ENCODE measurements at places on chromosomes 4 and X.

- no peak for DNase-seq
Observed at GRCh38 chrX:15718283-15718970, 19.6 kb upstream of the CA5B start.

GRCh38 chrX:69626129-69626528 lies 10.2 kb downstream of the EDA start:
- no peak for DNase-seq

- DNase-seq, result no peak
Observed at GRCh38 chr4:67694662-67695061, 6.3 kb downstream of the UBA6 start.

GRCh38 chr4:151948351-151949016 lies 187.7 kb upstream of the GATB start:
- DNase-seq, result no peak

GRCh38 chr4:65450899-65451298 lies 219.4 kb downstream of the EPHA5 start:
- DNase-seq, result no peak

DNA sequence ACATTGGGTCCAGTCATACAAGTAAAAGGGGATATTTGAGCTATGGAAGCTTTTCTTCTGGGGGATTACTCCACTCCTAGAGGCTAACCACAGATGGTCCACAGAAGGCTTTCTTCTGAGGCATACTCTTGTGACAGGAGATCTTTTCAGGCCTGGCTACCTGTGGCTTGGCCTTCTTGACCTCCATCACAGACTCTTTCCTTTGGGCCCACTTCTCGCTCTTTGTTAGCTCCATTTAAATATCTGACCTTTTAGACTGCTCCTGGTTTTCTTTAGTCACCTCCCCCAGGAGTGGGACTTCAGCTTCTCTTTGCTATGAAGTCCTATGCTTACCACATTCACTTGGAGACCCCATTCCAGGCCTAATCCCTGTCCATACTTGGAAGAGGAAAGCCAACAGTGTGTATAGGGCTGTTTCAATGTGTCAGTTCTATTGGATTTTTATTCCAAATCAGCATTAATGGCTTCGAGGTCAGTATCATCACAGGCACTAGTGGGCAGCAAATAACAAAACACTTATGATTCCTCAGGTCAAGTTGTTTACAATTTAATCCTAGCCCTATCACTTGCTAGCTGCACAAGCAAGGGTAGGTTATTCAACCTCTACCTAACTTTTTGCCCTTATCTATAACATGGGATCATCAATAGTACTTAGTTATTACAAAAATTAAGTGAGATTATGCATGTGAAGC lies 26.3 kb downstream of the GPC3 start:
- DNase-seq, result no peak

DNA sequence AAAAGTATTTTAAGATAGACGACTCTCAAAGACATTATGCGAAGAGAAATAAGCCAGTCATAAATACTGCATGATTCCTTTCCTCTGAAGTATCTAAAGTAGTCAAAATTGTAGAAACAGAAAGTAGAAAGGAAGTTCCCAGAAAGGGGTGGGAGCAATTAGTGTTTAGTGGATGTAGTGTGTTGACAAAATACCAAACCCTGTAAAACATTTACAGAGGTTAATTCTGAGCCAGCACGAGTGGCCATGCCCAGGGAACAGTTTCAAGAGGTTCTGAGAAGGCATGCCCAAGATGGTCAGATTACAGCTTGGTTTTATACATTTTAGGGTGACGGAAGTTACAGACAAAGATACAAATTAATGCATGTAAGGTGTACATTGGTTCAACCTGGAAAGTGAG lies 34.4 kb upstream of the SLC25A4 start:
- DNase-seq, result no peak

DNA sequence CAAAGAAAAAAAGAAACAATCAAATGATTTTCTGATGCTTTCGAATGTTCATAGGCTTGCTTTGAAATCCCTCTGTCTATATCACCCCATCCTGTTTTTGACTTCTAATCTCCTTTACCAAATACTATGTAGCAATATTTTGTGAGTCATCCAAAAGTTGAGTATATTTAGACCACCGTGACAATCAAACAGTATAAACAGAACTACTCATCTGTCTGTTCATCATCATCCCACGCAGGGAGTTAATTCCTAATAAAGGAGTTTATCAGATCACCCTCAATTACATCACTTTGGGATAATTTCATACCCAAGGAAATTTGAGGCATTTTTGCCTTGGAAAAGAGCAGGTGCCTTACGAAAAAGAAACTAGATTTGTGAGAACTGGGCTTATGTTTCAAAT lies 212.9 kb downstream of the CBR4 start:
- DNase-seq, result no peak

GRCh38 chr4:113385281-113385899 lies 335.9 kb downstream of the ANK2 start:
- no peak for DNase-seq

DNA sequence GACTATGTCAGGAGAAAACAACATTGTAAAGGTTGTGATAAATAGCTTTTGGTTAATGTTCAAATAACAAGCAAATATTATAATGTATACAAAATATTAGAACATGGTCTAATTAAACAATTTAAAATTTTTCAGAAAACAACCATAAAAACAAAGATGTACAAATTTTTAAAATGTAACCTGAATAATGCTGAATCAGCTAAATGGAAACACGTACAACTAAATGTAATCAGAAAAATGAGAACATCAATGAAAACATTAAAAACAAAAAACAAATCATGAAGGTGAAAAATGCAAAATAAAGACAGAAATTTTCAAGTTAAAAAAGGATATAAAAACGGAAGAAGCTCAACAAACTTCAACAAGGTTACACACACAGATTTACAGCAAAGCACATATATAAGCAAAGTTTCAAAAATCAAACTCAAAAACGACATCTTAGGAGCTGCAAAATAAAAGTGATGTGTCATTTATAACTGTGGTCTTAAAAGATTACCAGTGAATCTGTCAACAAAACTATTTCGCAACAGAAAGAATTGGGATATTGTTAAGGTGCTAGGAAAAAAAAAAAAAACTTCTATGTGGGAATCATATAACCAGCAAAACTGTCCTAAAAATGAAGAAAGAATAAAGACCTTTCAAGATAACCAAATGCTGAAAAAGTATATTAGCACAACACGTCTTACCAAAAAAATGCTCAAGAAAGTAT lies 31.8 kb downstream of the ZNF732 start:
- DNase-seq, result no peak

DNA sequence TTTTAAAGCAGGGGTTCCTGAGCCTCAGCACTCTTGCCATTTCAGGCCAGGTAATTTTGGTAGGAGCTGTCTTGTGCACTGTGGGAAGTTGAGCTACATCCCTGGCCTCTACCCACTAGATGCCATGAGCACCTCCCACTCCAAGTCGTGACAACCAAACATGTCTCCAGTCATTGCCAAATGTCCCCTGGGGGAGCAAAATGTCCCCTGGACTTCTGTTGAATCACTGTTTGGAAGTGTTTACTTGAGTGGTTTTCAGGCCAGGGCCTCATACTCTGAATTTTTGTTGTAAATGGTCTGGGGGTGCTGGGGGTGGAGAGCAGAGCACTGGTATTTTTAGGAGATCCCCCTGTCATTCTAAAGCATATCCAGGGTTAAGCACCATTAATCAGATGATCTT lies 3.2 kb downstream of the PDK3 start:
- no peak for DNase-seq

GRCh38 chrX:9866633-9867032 lies 80.4 kb downstream of the SHROOM2 start:
- DNase-seq, result no peak

- peak; percentile 25 for DNase-seq
Observed at GRCh38 chr4:55854129-55854528, 681 bp downstream of the EXOC1 start.

DNA sequence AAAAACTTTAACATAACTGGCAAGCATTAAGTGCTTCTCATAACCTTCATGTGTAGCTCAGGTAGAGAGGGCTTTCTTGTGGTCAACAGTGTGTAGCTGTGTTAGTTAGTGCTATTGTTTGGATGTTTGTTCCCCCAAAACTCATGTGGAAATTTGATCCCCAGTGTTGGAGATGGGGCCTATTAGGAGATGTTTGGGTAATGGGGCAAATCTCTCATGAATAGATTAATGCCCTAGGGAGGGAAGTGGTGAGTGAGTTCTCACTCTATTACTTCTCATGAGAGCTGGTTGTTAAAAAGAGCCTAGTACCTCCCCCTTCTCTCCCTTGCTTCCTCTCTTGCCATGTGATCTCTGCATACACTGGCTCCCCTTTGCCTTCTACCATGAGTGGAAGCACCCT lies 16.5 kb upstream of the SLC25A43 start:
- DNase-seq, result no peak

DNA sequence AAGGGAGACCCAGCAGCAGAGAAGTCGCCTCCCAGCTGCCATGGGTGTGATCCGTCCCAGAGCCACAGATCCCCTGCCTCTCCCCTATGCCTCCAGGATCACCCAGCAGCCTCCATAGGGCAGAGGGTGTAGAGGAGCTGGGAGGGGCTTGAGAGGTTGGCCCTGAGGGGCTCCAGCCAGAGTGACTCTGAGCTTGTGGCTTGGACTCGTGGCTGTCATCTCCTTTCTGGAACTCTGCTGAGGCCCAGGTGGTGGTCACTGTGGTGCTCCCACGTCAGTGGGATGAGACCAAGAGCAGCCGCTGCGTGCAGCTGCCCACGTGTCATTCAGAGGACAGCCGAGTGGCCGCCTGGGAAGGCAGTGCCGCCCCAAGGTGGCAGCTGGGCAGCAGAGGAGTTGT lies 4.2 kb downstream of the TACC3 start:
- DNase-seq, result no peak

DNA sequence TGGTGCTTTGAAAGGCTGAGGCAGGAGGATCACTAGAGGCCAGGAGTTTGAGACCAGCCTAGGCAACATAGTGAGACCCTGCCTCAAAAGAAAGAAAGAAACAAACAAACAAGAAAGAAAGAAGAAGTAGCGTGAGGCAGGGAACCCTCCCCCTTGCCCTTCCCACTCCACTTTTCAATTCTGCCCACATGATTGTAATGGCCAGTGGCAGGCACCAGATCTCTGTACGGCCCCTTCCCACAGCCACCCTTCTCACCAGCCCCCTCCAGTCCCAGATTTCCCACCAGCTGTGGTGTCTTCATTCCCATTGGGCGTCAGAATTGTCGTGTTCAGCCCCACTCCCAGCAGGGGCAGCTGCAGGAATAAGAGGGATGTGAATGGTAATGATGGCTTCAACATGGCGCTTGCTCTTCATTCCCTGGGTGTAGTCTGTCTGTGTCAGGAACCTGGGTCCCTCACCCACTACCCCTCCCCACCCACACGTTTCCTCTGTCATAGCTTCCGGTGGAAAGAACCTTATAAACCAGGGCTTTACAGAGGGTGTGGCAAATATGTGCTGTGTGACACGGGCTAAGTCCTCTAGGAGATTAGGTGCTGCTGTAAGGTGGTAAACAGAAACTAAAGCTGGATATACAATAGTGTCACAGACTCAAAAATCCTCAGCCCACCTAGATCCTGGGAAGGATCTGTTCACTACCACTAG lies at the start of gene IL2RG:
Gene IL2RG (minus strand): TSS at position 437 of the 703 bp plus-strand sequence. CDS start 38 bp downstream, at position 399.
- DNase-seq, result no peak

GRCh38 chr4:48248559-48248953 lies 21.1 kb downstream of the TEC start:
- DNase-seq, result no peak

DNA sequence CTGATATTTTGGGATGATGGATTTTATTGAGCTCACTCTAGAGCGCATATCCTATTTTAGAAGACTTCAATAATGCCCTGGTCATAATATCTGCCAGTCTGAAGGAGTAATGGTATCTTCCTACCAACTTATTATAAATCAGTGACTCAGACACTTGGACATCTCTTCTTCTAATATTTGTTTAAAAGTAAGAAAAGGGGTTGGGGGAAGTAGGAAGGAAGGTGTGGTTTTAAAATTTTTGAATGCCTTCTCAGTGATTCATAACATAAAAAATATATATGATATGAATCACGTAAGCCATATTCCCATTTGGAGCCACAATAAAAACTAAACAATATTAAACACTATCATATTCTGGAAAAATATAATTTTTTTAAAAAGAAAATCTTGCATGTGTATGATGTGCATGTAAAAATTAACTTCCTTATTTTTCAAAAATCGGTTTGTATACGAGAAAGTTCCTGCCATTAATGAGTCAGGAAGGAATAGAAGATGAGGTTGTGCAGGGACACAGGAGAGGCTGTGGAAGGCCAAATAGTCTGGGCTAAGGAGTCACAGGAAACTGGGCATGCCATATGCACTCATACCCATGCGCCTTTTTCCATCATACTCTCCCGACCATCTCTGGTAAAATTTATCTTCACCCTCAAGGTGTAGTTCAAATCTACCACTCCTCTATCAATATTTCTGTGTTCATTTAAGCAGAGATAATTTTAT lies 286.5 kb downstream of the EPHA5 start:
- DNase-seq, result no peak

GRCh38 chr4:177302371-177303100 lies 7.1 kb upstream of the NEIL3 start:
- no peak for DNase-seq

- no peak for DNase-seq
Observed at GRCh38 chrX:25285598-25285997, 269.8 kb upstream of the ARX start.

GRCh38 chr4:13968723-13969122 lies 341.2 kb upstream of the BOD1L1 start:
- DNase-seq, result no peak

- no peak for DNase-seq
Observed at GRCh38 chr4:57308301-57308700, 198.1 kb upstream of the IGFBP7 start.

DNA sequence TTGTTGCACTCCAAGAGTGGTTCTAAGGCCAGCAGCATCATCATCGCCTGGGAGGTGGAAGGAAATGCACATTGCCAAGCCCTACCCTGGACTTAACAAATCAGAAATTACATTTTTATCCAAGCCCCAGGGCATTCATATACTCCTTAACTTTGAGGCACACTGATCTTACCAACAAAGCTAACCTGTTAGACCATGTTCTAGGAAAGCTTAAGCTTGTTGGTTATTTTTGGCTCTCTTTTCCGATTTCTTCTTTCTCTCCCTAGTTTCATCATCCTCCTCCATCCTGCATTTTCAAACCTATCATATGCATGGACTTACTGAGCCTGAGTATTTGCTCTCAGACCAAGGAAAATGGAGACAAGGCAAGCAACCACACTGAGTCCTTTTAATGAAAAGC lies 133.4 kb downstream of the OPHN1 start:
- DNase-seq, result no peak

DNA sequence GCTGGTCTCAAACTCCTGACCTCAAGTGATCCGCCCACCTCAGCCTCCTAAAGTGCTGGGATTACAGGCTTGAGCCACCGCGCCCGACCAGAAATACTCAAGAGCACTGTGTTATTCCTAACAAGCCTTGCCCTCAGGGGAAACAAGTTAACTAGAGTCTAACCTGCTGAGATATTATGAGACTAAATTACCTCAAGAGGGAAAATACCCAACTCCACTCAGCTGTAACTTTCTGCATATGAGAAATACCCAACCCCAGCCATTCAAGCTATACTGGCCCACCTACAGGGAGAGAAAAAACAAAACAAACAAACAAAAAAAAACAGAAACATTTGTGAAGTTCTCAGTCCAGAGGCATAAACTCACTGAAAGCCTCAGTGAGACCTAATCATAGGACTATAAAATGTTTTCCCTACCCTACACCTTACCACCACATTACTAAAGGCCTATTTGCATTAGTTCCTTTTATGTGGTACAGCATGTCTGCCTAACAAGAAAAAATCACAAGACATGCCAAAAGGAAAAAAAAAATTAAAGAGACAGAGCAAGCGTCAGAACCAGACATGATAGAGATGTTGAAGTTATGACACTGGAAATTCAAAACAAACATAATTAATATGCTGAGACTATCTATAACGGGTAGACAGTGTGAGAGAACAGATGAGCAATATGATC lies 876.0 kb downstream of the FSTL5 start:
- DNase-seq, result no peak

GRCh38 chr4:151613290-151613689 lies 147.5 kb downstream of the GATB start:
- no peak for DNase-seq
